ENCODE measurements at places on chromosomes 1 and 21.
A peak's percentile ranks its signal among the peaks of the same experiment; 100 is the strongest.

DNA sequence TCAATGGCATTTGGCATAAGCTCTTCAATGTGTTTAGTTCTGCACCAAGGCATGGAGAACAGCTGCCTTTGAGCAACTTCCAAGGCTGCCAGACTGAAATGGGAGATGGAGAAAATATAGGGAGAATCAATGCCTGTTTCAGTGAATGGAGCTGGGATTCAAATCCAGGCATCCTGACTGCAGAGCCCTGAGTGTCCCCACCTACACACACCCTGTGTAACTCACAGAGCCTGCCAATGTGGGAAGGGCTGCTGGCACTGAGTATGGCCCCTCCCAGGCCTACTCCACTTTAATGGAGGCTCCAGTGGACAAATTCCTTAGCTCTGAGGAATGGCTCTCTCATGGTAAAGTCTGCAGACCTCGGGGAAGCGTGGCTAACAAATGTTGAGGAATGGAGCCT lies 145.6 kb upstream of the TNR start:
- no peak for DNase-seq

DNA sequence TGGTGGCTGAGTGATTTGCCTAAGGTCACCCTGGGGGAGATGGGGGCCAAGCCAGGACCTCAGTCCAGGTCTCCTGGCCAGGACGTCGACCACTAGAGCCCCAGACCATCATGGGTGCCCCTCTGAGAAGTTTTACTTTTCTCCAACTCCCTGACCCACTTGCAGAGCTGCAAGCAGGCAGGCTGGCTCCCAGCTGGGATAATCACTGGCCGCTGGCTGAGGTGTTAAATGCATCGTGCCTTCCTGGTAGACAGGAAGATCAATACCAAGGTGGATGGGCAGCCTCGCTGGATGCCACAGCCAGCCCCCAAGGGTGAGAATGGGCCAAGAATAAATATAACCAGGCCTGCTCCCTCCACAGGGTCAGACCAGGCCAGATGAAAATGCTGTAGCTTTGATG lies 106.2 kb downstream of the EPHB2 start:
- DNase-seq, result no peak

DNA sequence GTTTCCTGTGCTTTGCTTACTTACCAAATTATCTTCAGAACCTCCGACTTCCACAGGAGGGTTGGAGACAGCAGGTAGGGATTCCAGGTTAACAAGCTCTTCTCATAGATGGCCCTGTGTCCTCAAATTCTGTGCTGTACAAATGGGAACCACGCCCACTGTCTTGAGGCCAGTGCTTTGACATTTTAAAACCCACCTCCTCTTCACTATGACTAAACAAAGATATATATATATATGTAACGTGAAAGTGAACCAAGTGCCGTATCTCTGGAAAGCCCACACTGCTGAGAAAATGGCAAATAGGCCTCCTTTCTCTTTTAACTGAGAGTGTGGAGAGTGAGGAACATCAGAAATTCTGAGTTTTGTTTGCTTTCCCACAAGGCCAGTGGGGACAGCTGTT lies 99.6 kb downstream of the ZBTB18 start:
- no peak for DNase-seq

DNA sequence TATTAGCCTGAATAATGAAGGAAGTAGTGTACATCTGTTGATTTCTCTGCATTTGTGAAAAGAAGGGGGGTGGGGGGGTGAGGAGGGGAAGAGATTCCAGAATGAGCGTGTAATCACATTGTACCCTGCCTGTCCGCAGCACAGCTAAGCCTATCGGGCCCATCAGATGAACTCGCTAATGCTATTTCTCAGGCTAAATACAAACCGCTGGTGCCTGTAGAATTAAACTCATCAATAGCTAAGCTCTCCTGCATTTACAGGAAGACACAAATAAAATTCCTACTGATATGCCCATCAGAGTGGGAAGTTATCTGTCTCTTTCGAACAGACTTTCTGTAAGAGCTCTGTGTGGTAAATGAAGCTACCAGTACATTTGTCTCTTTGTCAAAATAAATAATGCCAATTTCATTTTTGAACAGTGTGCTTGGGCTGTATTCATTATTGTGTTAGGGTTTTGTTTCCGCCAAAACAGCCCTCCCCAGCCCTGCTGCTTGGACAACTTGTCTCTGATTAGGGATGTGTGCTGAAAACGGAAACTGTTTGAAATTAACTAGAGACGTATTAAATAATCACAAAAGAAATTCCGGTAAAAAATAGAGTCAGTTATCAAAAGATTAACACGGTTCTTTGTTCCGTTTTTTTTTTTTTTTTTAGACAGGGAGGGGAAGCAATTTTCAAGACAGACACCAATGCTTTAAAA lies 305.4 kb downstream of the TTLL7 start:
- no peak for DNase-seq

DNA sequence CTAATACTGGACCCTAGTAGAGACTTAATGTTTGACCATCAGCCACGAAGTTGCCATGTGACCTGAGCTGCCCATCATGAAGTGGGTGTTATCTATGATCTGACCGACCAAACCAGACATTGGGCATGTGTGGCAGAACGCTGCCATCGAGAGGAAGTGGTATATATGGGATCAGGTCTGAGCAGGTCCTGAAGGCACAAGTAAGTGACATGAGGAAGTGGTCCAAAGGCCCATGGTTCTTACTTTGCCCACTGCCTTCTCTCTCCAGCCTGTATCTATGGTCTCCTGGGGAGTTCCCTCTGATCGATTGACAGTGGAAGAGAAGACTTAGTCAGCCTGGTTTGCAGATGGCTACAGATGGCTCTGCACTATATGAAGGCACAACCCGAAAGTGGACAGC lies 7.9 kb downstream of the SPSB1 start:
- no peak for DNase-seq

DNA sequence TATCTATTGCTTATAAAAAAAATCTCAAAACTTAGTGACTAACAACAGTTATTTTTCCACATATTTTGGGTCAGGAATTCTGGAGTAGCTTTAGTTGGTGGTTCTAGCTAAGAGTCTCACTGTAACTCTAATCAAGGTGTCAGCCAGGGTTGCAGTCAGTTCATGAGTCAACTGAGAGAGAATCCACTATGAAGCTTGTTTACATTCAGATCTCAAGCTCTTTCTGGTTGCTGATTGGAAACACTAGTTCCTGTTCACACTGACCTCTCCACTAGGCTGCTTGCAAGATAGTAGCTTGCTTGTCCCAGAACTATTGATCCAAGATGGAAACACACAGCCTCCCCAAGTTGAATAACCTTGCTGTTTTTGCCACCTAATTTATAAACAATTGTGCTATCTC lies 1192.1 kb upstream of the B3GALT2 start:
- DNase-seq, result no peak

DNA sequence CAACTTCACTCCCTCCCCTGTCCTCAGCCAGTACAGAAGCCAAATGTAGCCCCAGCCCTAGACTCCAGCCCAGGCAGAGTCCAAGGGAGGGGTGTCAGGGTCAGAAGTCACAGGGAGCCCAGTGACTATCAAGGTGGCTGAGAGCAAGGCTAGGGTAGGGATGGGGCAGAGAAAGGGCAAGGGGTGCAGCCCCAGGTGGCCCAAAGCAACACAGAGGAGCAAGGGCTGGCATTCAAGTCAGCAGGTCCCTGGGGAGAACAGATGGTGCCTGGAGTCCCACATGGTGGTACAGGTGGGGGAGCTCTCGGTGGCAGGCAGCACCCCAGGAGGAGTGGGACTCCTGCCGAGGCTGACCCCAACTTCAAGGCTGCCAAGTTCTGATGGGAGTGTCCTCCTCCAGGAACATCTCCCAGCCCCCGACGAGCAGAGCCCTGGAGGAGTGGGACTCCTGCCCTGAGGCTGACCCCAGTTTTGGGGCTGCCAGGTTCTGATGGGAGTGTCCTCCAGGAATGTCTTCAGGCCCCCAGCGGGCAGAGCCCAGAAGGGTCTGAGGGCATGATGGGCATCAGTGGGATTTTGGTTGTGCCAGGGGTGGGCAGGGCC lies 3.7 kb upstream of the DVL1 start:
- DNase-seq, result no peak

- no peak for DNase-seq
Measured at GRCh38 chr1:157240495-157241184, 102.4 kb upstream of the ETV3 start.

GRCh38 chr1:8166406-8166805 lies 140.3 kb upstream of the ERRFI1 start:
- DNase-seq, result no peak

DNA sequence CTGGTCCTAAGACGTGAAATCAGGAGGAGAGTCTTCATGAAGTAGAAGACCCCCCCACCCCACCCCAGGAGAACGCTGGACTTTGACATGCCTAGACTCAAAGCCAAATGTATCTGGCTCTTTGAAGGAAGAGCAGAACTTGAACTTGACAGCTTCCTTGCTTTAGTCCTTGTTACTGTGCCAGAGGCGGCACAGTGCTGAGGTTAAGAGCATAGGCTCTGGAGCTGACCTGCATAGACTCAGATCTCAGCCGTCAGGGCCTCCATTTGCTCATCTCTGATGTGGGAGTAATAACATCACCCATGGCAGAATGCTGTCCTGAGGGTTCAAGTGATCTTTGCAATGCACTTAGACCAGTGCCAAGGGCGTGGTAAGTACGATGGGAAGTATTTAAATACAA lies 39.0 kb downstream of the COL6A1 start:
- no peak for DNase-seq

- DNase-seq, result no peak
Measured at GRCh38 chr1:44029260-44029910, 1.9 kb downstream of the SLC6A9 start.

GRCh38 chr1:171738911-171739310 lies 3.0 kb downstream of the VAMP4 start:
- no peak for DNase-seq

DNA sequence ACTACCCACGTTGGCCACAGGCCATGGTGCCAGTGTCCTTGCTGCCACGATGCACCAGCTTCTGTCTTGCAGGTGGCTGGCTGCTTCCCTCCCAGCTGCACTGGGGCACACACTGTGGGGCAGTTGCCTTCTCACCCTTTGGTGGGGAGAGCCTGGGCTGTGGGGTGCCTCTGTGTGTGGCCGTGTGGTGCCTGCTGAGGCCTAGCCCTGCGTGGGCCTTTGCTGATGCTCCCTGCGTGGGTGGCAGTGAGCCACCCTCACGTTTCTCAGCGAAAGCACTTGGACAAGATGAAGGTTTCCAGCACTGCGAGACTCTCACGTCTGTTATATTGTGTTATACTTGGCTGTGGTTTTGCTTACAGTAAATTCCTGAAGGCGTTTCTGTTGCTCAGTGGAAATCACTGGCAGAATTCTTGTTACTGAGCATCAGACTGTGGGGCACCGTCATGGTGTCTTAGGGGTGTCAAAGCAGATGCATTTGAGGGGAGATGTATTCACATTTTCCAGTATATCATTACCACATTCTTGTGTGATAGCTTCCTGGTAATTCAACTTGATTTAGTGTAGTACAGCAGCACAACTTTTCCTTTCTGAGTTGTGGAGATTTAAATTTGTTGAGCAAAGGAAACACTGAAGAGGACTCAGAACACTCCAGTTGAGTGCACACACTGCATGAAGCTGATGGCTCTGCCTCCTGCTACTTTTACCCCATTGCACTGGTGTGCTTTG lies 124.7 kb downstream of the PCBP3 start:
- DNase-seq, result peak; percentile 27

- no peak for DNase-seq
Measured at GRCh38 chr1:220207411-220207810, 64.8 kb downstream of the RAB3GAP2 start.

- peak; percentile 87 for DNase-seq
Measured at GRCh38 chr1:17553975-17554700, 14.6 kb downstream of the ARHGEF10L start.

- no peak for DNase-seq
Measured at GRCh38 chr1:114334297-114334696, 176.7 kb downstream of the TRIM33 start.

DNA sequence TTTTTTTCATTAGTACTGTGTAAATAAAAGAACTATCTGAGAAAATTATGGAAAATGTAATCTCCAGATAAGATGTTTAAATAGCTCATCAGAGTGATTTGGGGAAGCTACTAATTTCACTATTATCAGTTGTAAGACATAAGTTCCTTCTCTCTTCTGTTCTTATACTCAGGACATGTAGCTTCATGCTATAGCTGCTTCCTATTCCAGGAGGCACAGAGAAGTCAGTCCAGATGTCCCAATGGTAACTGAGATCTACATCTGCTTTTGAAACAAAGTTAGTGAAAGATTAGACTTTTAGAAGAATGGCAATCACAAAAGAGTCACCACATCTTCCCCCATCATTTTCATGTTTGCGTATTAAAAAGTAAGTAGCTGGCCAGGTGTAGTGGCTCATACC lies 5.6 kb downstream of the MAP3K21 start:
- no peak for DNase-seq

All from adipocyte (in vitro differentiated cells).